Articular chondrocyte of knee joint (primary cell): ENCODE measurements at places on chromosomes 2 and 18. TPM values are rescaled to one million over a fixed set of nuclear protein-coding genes. Genes with fewer than 3 reads are reported as not detected.

Gene RBKS
- total RNA-seq = 5.4 and 6.3 TPM in 2 replicates

Gene PSMG2
- total RNA-seq = 109 and 114 TPM in 2 replicates

Gene SERPINB12
- not detected in 2 replicates for total RNA-seq

Gene ERMN
- 0.11 TPM in 1 of 2 replicates, not detected in the other for total RNA-seq

Gene RIT2
- total RNA-seq = not detected in 2 replicates

Gene LIMS2
- total RNA-seq = 7.4 and 8.9 TPM in 2 replicates

Gene GRB14
- 0.52 and 0.97 TPM in 2 replicates for total RNA-seq

Gene LCLAT1
- total RNA-seq = 32.6 and 38.5 TPM in 2 replicates

Gene OTX1
- total RNA-seq = not detected in 2 replicates

Gene HOXD9
- 2.9 and 4.3 TPM in 2 replicates for total RNA-seq

Gene IL1R1
- total RNA-seq = 160 and 278 TPM in 2 replicates

Gene LIPG
- 0.32 and 0.39 TPM in 2 replicates for total RNA-seq

Gene CGREF1
- total RNA-seq = 6.9 and 15.8 TPM in 2 replicates

Gene RSAD2
- total RNA-seq = 1.0 and 2.8 TPM in 2 replicates

Gene CHRND
- total RNA-seq = not detected in 2 replicates
